Mesothelial cell of epicardium (in vitro differentiated cells): ENCODE measurements at places on chromosomes 5 and 9. TPM values are rescaled to one million over a fixed set of nuclear protein-coding genes. Genes with fewer than 3 reads are reported as not detected.

- H3K4me1 ChIP-seq: no peaks in the 10 kb centered on the region
- no peak for DNase-seq
- no peak overlapping the region for H3K27ac ChIP-seq
- no peaks in the 10 kb centered on the region for H3K27me3 ChIP-seq
- H3K4me3 ChIP-seq: no peak overlapping the region
Measured at GRCh38 chr5:177327539-177328522, 16.1 kb upstream of the MXD3 start.

GRCh38 chr9:90325913-90326653, 316.5 kb downstream of the DIRAS2 start:
- H3K4me1 ChIP-seq: peaks cover 17% of the 10 kb centered on the region
- peak overlapping the region; percentile 54 for H3K27ac ChIP-seq
- DNase-seq: no peak

DNA sequence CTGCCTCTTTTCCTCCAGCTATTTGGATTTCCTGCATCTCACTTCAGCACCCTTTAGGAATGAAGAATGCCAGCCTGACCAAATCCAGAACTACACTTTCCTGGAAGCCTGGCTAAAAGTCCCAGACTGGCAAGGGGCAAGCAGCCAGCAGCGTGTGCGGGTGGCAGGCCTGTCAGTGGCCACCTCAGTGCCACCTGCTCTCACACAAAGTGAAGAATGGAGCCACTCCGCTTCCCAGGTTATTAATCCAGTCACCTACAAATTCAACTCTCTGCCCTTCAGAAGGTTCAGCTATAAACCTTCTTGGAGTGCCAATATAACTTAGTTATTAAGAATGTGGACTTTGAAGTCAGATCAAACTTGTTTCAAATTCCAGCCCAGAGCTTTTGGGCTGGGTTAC, 6.7 kb upstream of the ALDOB start:
- H3K36me3 ChIP-seq: no peaks in the 10 kb centered on the region
- H3K4me3 ChIP-seq: no peak overlapping the region
- peaks cover 28% of the 10 kb centered on the region for H3K27me3 ChIP-seq
- no peak overlapping the region for H3K27ac ChIP-seq
- DNase-seq: no peak

GRCh38 chr5:52751137-52751536, 36.6 kb upstream of the ITGA1 start:
- H3K36me3 ChIP-seq: no peaks in the 10 kb centered on the region
- H3K4me3 ChIP-seq: no peak overlapping the region
- H3K27ac ChIP-seq: no peak overlapping the region
- H3K27me3 ChIP-seq: no peaks in the 10 kb centered on the region
- DNase-seq: no peak

Gene ARPC5L
- total RNA-seq: 26.1 to 28.5 TPM (median 28.0 TPM) in 3 replicates

DNA sequence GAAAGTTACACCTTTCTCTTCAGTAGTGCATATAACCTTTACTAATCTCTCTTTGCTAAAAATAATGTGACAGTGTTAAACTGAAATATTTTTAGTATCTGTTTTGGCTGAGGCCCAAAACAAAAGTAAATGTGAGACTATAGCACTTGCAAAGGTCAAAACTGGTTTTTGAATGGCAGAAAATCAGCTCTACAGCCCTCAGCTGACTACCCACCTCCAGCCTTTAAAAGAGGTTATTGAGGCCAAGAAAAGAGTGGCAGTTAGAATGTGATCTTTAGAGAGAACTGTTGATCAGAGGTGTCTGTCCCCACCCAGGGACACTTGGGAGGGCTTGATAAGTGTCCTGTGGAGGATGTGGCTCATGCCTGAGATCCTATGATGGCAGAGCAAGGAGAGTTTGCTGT, 30.9 kb downstream of the PRKACG start:
- H3K27me3 ChIP-seq: peaks cover 4% of the 10 kb centered on the region
- H3K36me3 ChIP-seq: no peaks in the 10 kb centered on the region
- H3K4me1 ChIP-seq: peaks cover 23% of the 10 kb centered on the region
- H3K4me3 ChIP-seq: no peak overlapping the region
- no peak for DNase-seq

Gene PRR16
- 1.9 to 2.7 TPM (median 2.1 TPM) in 3 replicates for total RNA-seq

GRCh38 chr9:72788966-72789735, 163.7 kb downstream of the ALDH1A1 start:
- H3K27me3 ChIP-seq: no peaks in the 10 kb centered on the region
- no peaks in the 10 kb centered on the region for H3K36me3 ChIP-seq
- H3K27ac ChIP-seq: no peak overlapping the region

Gene SPINK13
- total RNA-seq: not detected in 3 replicates

GRCh38 chr9:122307061-122307460, 42.4 kb downstream of the MRRF start:
- H3K4me1 ChIP-seq: peaks cover 3% of the 10 kb centered on the region
- no peak overlapping the region for H3K27ac ChIP-seq
- no peaks in the 10 kb centered on the region for H3K27me3 ChIP-seq
- H3K4me3 ChIP-seq: no peak overlapping the region
- DNase-seq: no peak

Gene RPS23
- total RNA-seq: 2,105 to 2,236 TPM (median 2,214 TPM) in 3 replicates
